NCI-H748 treated with DMSO at 0.1 percent for 48 hours (cell line): ENCODE measurements at places on chromosomes 4 and X.

DNA sequence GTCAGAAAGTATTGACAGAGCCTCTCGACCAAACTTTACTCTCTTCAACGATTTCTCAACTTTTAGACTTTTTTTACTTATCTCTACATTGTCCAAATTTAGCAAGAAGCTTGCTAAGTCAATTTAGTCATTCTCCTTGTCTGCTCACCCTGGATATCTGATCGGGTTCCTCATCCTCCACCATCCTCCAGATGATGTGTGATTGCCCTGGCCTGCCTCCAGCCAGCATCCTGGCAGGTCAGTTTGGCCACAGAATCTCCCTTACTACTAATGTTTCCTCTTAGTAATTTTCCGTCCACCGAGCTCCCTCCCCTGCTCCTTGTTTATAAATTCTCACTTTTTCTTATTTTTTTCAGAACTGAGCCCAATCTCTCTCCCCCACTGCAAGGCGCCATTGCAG lies 167.9 kb upstream of the ZFP42 start:
- no peak for DNase-seq

GRCh38 chr4:162522724-162523123 lies 358.9 kb upstream of the FSTL5 start:
- no peak for DNase-seq

- DNase-seq = no peak
Observed at GRCh38 chr4:4426511-4427120, 39.7 kb downstream of the NSG1 start.

DNA sequence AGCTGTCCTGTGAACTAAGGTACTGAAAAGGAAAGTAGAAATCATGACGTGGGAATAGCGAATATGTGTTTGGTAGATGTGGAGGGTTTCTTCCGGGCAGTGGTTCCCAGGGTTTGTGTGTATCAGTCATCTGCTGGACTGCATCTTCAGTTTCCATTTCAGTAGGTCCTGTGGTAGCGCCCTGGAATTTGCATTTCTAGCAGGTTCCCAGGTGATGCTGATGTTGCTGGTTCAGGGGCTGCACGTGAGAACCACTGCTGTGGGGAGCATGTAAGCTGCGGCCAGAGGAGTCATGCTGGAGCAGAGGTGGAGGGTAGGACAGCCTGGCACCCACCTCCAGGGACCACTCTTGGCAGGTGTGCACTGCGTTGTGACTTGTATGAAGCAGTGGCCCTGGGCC lies 47.1 kb downstream of the ARHGAP10 start:
- no peak for DNase-seq

DNA sequence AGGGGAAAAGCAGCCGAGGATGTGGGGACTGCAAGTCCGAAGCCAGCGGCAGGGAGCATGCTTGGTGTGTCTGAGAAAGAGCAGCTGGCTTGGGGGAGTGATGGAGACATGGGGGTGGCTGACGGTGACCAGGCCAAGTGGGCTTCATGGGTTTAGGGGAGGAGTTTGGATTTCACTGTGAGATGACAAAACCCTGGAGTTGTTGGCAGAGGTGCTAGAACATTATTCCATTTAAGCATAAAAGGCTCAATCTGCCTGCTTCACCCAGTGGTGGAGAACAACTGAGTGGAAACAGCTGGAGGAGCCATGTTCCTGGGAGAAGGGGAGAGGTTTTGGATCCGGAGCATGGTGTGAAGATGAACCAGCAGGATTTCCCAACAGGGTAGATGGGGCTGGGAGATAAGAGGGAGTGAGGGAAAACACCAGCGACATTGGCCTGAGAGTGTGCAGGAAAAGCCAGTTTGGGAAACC lies 318.0 kb upstream of the TAPT1 start:
- no peak for DNase-seq

DNA sequence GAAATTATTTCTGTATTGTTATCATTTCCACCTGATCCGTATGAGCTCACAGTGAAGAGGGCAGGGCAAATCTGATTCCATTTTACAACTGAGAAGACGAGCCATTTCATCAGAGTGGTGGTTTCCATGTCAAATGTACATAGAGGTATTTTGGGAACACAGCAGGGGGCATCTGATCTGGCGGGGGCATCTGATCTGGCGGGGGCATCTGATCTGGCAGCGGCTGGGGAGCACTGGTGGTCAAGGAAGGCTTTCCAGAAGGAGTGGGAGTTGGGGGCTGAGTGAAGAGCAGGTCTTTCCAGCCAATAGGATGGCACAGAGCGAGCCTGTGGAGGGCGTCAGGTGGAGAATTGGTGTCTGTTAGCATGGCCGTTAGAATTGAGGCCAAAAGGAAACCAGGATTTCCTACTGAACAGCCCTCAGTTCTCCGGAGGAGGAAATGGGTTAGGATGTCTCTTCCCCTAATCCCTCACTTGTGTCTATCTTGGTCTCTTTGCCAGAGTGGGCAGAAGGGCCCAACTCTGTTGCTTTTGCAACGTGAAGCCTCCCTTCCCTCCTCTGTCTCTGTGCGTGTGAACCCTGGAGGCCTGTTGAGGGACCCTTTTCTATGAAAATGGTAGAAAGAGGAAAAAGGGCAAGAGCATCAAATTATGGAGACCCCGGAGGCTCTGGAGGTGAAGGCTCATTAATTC lies 41.3 kb downstream of the RHOH start:
- no peak for DNase-seq

GRCh38 chrX:117138070-117138469 lies 675.3 kb upstream of the CT83 start:
- DNase-seq = no peak

- no peak for DNase-seq
Observed at GRCh38 chr4:66108898-66109297, 438.6 kb upstream of the EPHA5 start.

DNA sequence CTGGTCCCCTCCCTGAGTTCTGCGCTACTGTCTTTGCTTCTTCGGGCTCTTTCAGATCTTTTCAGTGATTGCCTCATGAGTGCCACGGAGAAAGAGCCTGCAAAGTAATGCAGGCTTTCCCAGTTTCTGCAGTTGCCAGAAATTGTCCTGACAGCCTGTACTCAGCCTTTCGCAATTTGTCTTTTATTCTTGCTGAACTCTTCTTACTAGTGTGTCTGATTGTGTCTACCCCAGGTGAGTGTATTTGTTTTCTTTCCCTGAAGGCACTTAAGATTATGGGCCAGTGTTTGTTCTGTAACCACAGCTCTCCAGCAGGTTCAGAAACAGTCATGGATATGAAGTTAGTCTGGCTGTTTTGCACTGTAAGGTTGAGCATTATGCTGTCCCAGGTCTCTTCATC lies 47.1 kb downstream of the FAM193A start:
- DNase-seq = no peak
